ENCODE measurements at places on chromosomes 11 and 22.

- no peak for DNase-seq
These were observed 16.1 kb downstream of the COMMD9 start for GRCh38 chr11:36273110-36273509.

- no peak for DNase-seq
These were observed 21.5 kb downstream of the OR56B4 start for GRCh38 chr11:6129011-6129410.

DNA sequence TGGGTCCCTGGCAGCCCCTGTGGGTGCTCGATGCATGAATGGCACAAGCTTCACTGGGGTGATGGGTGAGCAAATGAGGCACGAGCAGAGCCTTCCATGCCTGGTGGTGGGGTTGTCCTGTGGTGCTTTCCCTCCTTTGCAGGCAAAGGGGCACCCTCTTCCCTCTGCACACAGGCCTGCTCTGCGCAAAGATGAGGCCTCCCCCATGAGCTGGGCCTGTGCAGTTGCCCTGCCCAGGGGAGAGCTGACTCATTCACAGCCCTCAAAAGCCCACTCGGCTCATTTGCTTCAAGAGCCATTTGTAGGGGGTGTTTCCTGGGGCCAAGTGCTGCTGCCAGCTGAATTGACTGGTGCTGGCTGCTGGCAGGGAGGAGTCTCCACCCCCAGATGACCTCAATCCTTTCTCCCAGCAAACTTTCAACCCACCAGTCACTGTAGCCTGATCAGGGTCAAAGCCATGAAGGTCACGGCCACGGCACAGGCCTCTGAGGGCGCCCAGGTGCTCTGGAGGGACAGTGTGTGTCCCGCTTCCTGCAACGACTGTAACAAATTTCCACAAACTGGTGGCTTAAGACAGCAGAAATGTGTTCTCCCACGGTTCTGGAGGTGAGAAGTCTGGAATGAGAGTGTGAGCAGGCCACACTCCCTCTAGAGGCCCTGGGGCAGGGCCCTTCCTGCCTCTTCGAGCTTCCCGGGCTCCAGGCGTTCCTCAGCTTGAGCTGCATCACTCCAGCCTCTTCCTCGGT, 48.8 kb upstream of the ANO1 start:
- DNase-seq, result no peak

- no peak for DNase-seq
These were observed 3.6 kb downstream of the MTMR3 start for GRCh38 chr22:29886596-29886995.

GRCh38 chr11:69915151-69915500, 95.9 kb upstream of the FGF3 start:
- no peak for DNase-seq

GRCh38 chr11:129910360-129910759, 15.0 kb upstream of the NFRKB start:
- no peak for DNase-seq

DNA sequence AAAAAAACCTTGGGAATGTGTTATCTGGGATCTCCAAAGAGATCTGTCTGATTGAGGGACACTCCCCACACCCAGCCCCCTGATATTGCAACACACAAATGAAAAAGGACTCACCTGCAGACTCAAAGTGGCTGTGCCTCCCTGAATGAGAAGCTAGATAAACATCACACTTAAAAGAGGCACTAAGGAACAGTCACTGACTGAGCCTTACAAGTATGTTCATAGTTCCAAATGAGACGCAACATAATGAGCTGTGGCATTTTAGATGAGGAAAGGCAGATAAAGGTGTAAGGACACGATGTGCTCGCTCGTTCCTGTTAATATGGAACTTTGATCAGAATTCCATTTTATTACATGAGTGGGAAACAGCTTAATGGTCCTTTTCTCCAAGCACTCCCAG, 21.0 kb upstream of the CFAP300 start:
- DNase-seq, result no peak

GRCh38 chr11:130118165-130118564, 41.4 kb upstream of the ST14 start:
- no peak for DNase-seq
